EH (cell line): ENCODE measurements at places on chromosomes 1 and 21.

GRCh38 chr1:160558660-160559380, 20.5 kb downstream of the CD84 start:
- DNase-seq, result no peak

DNA sequence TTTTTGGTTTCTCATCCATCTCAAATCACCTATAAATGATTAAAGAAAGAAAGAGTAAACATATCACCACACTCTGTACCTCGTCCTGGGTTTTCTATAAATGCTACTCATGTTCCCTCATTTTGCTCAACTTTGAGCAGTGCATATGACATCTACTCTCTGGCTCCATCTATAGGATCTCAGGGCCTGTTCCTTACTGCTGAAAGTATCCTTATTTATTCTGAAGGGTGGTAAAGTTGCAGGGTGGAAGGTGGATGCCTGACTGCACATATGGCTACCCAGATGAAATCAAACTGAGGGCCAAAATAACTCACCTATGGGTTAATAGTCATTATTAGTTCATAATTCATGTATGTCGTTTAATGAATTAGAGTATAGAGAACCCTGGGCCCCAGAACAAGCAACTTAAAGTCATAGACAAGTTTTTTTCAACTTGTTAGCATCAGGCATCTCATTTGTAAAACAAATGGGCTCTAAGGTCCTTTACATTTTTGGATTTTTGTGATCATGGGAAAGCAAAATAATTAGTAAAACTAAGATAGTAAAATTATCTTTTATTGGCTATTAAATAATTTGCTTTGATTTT, 46.5 kb downstream of the NCF2 start:
- DNase-seq, result peak; percentile 74

- no peak for DNase-seq
Observed at GRCh38 chr1:43651902-43652301, 2.0 kb downstream of the KDM4A start.

- DNase-seq, result no peak
Observed at GRCh38 chr1:182181167-182181572, 119.7 kb upstream of the ZNF648 start.

GRCh38 chr1:242219298-242219901, 220.5 kb upstream of the MAP1LC3C start:
- no peak for DNase-seq

GRCh38 chr1:21667348-21668231, 1.6 kb downstream of the RAP1GAP start:
- DNase-seq, result no peak

- DNase-seq, result no peak
Observed at GRCh38 chr1:116148967-116149366, 37.8 kb downstream of the MAB21L3 start.

GRCh38 chr1:226658546-226659125, 80.4 kb downstream of the ITPKB start:
- no peak for DNase-seq

- DNase-seq, result no peak
Observed at GRCh38 chr21:44392916-44393315, 39.5 kb downstream of the TRPM2 start.

DNA sequence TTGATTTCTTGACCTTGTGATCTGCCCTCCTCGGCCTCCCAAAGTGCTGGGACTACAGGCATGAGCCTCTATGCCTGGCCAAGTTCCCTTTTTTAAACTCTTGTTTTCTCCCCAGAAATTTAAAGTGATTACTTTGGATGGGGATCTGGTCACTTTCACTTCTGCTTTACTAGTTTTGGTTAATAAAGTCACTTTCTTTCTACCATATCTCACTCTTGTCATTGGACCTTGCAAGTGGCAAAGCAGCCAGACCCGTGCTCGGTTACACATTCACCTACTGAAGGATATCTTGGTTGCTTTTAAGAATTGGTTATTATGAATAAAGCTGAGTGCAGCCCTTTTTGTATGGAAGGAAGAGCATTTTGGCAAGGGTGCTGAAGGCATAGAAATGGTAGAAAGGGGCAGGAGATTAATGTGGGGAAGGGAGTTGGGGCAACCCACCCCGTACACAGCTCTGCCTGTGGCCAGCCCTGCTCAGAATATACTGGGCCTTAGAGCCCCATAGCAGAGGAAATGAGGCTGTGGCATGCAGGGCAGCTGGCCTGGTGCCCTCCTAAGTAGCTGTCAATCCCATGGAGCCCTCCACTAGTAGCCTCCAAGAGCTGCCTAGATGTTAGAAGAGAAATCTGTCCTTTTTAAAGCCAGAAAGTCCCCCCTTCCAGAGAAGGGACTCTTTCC, 40.7 kb downstream of the CD2 start:
- no peak for DNase-seq

- peak; percentile 62 for DNase-seq
Observed at GRCh38 chr21:37445228-37445627, 78.7 kb downstream of the DYRK1A start.

- DNase-seq, result peak; percentile 69
Observed at GRCh38 chr1:43979528-43980254, 681 bp downstream of the B4GALT2 start.

DNA sequence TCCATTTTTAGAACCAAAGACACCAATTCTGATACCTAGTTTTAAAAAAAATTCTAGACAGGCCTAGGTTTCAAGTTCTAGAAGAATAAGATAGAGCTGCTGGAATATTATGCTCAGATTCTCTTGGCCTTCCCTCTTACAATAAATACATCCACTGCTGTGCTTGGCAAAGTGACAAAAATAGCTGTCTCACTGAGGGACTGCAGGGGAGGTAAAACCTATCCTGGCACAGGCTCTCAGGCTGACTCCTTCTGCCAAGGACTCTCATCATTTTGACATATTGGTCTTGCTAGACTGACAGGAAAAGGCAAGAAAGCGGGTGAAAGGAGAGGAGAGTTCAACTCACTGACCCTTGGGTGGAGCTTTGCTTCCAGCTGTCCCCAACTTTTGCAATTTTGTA, 197.0 kb upstream of the LHX8 start:
- no peak for DNase-seq

- DNase-seq, result peak; percentile 3
Observed at GRCh38 chr1:181485287-181486097, 2.2 kb downstream of the CACNA1E start.

GRCh38 chr1:114510274-114511031, 550 bp downstream of the TRIM33 start:
- peak; percentile 68 for DNase-seq

- DNase-seq, result no peak
Observed at GRCh38 chr1:100051401-100051800, 81.3 kb downstream of the SASS6 start.

- DNase-seq, result no peak
Observed at GRCh38 chr1:173714441-173714758, 381 bp upstream of the KLHL20 start.

DNA sequence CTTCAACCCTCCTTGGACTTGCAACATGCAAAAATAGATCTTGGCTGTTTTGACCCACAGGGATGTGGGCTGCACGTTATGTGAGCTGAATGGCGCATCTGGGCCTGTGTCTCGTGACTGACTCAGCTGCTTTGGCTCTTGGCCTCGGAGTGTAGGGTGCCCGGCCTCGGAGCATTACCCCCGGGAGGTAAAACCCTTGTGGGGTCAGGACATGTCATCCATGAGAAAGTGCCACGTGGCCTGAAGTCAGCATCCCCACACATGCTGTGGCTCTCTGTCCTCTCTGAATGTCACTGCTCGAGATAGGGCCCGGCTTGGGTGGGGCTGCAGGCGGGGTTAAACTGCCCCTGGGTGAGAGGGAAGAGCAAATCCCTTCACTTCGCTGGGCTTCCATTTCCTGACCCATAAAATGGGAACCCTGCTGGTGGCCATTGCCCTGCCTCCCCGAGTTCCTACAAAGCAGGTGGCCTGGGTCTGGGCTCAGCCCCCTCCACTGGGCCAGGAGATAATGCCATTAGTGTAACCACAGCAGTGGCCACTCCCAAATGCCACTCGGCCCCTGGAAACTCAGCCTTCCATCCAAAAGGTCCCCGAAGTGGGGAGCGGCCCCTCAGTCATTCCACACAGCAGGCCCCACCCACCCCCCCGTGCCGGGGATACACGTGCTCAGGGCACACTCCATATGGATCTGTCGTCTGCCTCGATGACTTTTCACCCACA, 22.8 kb upstream of the TSPEAR start:
- peak; percentile 9 for DNase-seq

DNA sequence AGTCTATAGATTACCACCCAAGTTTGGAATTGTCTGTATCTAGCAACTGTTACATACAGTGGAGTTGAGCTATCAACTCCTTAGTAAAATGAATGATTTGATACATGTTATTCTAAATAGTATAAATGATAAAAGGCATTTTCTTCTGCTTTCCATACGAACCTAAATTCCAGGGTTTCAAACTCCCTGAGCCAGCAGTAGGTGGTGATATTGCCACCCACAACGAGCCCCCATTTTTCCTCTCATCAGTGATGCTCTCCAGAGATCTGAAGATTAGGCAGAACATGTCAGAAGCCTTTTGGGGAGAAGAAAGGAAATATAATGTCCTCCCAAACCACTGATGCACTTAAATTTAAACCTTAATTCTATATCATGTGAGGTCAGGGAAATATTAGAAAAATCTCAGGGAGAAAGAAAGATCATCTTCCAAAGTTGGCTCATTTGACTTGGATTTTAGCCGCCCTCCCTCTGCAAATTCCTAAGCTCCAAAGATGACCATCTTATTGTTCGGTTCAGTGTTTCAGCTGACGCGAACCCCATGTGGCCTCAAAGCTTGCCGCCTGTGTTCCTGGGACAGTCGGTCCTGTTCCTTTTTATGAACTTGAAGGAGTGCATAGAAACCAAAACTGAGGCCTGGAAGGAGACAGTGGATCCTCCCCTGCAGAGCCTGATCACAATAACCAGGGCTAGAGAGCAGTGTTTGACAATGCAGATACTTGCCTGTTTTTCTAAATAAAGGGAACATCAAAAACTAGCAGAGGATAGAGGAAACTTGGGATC, 2.3 kb downstream of the EVA1C start:
- DNase-seq, result peak; percentile 77

DNA sequence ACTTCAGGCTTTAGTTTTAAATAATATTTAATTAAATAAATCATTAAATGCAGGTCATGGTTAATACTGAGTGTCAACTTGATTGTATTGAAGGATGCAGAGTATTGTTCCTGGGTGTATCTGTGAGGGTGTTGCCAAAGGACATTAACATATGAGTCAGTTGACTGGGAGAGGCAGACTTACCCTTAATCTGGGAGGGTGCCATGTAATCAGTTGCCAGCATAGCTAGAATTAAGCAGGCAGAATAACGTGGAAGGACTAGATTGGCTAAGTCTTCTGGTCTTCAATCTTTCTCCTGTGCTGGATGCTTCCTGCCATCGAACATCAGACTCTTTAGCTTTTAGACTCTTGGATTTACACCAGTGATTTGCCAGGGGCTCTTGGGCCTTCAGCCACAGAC, 85.3 kb downstream of the MAP3K21 start:
- DNase-seq, result no peak

DNA sequence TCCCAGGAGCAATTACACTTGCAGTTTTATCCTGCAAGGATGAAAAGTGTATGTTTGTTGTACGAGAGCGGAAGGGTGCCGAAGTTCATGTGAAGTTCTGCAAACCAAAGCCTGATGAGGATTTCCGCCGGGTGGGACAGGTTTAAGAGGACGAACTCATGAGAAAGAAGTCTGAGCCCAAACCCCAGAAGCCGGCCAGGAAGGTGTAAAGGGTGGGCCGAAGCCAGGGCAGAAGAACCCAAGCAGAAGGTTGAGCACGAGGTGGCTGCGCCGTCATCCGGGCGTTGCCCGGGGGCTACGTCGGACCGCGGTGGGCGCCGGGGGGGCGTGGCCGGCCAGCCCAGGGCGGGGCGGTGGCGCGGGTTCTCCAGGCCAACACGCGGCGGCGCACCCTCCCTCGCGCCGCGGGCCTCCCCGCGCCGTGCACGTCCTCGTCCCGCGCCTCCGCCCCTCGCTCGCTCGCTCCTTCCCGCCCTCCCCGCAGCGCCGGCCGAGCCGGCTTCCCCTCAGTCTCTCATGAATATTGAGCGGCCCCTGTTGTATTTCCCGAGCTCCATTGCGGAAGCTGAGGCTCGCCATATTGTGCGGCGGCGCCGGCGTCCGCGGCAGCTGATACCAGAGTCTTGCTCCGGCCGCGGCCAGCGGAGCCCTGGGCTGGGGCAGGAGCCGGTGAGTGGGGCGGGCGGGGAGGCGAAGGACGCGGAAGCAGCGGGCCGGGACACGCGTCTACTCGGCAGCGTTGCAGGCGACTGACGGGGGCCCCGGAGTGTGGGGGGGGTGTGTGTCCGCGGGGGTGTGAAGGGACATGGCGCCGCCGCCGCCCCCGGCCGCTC, at the start of gene RNF2:
RNF2 (plus strand) TSS at position 578 of the 833 bp plus-strand sequence. CDS start 41,996 bp downstream, outside the sequence.
- DNase-seq, result peak; percentile 79

GRCh38 chr1:43969746-43970466, at the start of gene DPH2:
DPH2 (plus strand) TSS chr1:43970010; CDS start chr1:43970176, 166 bp downstream.
- DNase-seq, result peak; percentile 98

- DNase-seq, result no peak
Observed at GRCh38 chr1:22234476-22235030, 91.7 kb upstream of the WNT4 start.

DNA sequence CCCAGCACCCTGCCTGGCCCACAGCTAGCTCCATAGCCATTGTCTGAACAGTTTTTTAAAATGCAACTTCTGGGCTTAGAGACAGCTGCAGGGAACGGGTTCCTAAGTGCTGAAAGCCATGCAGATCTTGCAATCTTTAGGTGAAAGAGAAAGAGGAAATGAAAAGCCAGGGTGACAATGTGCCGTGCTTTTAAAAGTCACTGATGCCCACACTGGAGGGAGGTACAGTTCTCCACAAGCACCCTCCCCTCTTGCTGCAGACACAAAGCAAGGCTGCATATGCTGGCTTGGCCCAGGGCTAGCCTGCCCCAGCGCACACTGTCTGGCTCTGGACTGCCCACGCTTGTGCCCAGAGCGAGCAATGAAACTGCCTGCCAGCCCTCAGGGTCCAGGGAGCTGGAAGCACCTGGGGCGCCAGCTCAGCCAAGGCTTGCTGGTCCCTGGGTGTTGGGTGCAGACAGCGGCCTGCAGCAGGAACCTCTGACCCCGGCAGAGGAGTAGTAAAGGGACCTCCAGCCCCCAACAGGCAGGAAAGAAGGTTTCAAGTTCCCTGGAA, 70.4 kb downstream of the AJAP1 start:
- DNase-seq, result no peak

GRCh38 chr1:234631721-234632125, 21.7 kb upstream of the IRF2BP2 start:
- DNase-seq, result peak; percentile 86

- DNase-seq, result peak; percentile 81
Observed at GRCh38 chr1:226863446-226863845, 7.0 kb upstream of the PSEN2 start.

- peak; percentile 96 for DNase-seq
Observed at GRCh38 chr1:184160236-184160635, 108.7 kb downstream of the TSEN15 start.

GRCh38 chr1:211339631-211340041, 13.0 kb downstream of the TRAF5 start:
- DNase-seq, result no peak
